CD4-positive, alpha-beta T cell treated with Interleukin-6 at 100 ng/mL for 8 hours (primary cell): ENCODE measurements at places on chromosomes 12 and 14.

GRCh38 chr12:48022180-48022521 is 17.9 kb upstream of the COL2A1 start:
- no peak for DNase-seq

DNA sequence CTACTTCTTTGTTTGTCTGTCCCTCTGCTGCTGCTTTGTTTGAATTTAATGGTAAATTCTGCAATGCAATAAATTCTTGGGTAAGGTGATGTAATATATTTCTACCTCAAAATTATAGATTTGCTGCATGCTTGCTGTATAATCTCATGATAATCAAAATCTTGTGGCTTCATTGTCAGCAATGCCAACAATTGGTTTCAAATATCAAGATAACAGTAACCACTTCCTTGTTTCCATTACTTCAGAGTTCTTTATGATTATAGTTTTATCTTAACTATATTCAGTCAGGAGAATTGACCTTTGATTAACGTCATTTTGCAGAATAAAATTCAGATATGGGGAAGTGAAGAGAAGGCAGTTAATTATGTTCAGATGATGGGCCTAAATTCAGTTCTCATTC is 30.2 kb upstream of the RNU6-8 start:
- no peak for DNase-seq

DNA sequence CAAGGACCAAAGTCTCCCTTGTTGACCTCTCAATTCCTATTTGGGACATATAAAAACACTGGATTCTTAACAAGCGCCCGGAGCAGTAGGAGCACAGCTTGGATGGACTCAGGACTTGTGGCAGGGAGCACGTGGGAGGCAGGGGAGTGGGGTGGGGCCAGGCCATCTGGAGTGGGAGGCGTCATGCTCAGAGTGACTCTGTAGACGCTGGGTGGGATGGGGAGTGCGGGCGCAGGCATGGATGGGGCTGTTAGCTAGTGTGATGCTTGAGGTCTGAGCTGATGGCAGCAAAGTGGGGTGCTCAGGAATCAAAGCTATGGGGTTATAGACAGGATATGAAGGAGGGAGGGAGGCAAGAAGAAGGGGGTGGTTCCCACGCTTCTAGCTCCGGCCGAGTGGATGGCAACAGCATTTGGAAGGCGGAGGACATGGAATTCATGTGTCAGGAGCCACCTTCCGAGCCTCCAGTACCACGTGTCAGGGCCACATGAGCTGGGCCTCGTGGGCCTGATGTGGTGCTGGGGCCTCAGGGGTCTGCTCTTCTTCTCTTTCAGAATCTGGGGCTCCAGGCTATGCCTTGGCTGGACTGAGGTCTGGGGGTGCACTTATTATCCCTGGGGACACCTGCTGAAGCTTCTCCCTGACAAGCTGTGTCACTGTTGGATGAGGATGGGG is 26.2 kb downstream of the MEG3 start:
- DNase-seq, result no peak

GRCh38 chr12:89349814-89350213 is 2.5 kb downstream of the DUSP6 start:
- DNase-seq, result no peak

DNA sequence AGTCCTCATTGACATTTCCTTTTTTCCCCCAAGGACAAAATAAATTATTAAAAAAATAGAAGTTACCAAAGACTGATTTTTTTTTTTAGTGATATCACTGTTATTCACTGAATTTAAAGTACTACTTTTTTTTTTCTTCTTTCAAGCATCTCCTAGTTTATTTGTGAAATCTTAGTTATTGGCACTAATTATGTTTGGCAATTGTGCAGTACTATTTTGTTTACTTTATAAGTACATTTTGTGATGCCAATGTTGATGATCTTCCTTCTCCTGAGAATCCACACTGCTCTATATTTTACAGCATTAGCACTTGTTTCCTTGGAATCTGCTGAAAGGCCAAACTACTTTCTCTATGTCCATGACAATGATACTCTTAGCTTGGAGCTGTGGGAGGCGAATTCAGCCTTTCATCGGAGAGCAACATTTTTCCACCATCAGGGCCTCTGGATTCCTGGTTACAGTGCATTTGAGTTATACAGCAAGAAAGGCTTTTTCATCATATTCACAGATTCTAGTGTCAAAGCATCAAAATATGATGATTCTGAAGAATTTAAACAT is 123.8 kb upstream of the PTPRQ start:
- no peak for DNase-seq

DNA sequence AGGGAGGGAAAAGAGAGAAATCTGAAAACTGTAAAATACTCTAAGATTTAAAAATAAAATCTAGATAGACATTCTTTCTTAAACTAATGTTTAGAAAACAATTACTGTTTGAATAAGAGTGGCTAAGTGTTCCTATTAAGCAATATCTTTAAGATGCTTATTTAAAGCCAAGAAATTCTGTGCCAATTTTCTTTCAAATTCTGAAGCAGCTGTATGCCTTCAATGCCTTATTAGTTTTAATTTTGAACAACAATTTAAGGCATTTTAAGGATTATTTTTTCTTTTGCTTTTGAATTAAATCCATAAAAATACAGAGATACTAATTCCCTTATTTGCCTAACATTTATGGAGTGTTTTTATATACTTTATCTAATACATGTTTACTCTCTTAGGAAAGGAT is 50.3 kb upstream of the KITLG start:
- DNase-seq, result no peak

- DNase-seq, result no peak
Observed at GRCh38 chr12:13961971-13962370, 19.4 kb downstream of the GRIN2B start.

GRCh38 chr12:117202033-117202432 is 11.8 kb upstream of the FBXO21 start:
- no peak for DNase-seq

- no peak for DNase-seq
Observed at GRCh38 chr12:77325511-77326236, 260.3 kb upstream of the E2F7 start.
